ENCODE measurements at places on chromosomes 16 and 17. TPM values are rescaled to one million over a fixed set of nuclear protein-coding genes. Genes with fewer than 3 reads are reported as not detected.

DNA sequence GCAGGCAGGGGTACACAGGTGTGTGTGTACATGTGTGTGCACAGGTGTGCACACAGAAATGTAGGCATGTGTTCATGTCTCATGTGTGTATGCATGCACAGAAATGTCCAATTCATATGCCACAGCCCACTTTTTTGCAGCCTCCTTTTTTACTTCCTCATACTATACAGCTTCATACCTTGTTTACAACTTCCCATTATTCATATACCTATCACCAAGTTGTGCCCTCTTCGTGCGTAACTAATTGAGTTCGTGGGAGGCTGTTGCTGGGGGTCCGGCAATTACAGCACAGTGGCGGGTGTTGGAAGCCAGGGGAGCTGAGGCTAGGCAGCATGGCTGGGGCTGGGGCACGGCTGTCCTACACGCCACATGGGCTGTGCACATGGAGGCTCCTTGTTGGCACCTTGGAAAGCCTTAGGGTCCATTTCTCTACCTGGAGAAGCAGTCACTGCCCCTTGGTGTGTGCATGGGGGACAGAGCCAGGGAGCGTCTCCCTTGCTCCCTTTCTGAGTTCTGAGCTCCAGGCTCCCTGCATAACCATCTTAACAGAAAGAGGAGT is 266.7 kb downstream of the ENGASE start:
- H3K4me3 ChIP-seq = peak overlapping the region; percentile 80
- no peaks in the 10 kb centered on the region for H3K27me3 ChIP-seq
- H3K36me3 ChIP-seq = no peaks in the 10 kb centered on the region
- H3K4me1 ChIP-seq = peaks cover 51% of the 10 kb centered on the region
- peak overlapping the region; percentile 97 for H3K27ac ChIP-seq
- DNase-seq = no peak

DNA sequence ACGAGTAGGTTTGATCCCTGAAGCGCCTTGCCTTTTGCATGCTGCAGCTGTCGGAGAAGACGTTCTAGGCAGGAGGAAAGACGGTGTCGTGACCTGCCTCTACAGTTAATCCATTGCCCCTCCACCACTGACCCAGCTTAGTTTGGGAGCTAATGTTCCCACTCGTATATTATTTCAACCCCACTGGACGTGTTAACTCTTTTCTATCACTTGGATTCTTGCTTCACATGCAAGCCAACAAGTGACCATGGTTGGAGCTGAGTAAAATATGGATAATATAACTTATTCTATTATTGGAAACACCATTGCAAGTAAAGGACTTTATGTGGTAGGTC is 681 bp downstream of the CALCOCO2 start:
- peaks cover 47% of the 10 kb centered on the region for H3K4me1 ChIP-seq
- H3K36me3 ChIP-seq = peaks cover 5% of the 10 kb centered on the region
- no peaks in the 10 kb centered on the region for H3K27me3 ChIP-seq
- H3K27ac ChIP-seq = peak overlapping the region; percentile 79
- H3K4me3 ChIP-seq = peak overlapping the region; percentile 99
- no peak for DNase-seq

DNA sequence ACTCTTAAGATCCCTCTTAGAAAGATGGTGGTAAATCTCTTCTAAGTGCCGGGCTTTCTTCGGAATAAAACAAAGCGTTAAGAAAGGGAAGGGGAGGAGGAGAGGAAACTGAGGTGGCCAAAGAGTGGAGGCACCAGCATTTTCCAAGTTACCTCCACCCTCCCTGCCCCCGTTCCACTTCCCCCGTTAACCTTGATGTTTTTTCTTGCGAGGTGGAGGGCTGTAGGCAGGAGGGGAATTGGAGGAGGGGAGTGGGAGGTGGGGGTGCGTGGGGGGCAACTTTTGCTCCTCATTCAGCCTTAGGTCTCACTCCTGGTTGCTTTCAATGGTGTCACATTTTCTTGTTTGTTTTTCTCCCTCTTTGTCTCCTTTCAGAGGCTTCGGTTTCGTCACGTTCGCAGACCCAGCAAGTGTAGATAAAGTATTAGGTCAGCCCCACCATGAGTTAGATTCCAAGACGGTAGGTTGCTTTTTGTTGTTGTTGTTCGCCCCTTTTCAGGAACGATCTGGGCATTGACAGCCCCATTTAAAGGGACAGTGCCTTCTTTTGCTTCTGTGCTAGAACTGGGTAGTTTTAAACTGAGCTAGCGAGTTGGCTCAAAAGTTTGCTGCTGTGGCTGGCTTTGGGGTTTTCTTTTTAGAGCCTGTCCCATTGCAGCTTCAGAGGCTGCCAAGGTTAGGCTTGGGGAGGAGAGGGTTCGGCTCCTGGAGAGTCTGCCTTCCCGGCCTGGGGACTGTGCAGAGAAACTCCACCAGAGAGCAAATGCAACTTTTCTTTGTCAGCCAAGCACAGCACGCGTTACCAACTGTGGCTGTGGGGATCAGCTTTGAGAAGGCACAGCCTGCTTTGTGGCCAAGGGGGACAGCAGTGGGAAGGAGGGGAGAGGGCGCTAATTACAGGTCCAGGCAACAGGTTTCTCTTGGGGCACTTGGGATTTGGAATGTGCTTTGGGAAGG is 1.9 kb downstream of the MSI2 start:
- no peak for DNase-seq
- no peaks in the 10 kb centered on the region for H3K27me3 ChIP-seq
- peak overlapping the region; percentile 88 for H3K27ac ChIP-seq

TLCD2 gene
- 0.04 TPM for total RNA-seq

UNC13D gene
- 90.4 TPM for total RNA-seq

C1QBP gene
- 177 TPM for total RNA-seq

- no peak overlapping the region for H3K27ac ChIP-seq
- peaks cover 9% of the 10 kb centered on the region for H3K4me1 ChIP-seq
- no peak for DNase-seq
- peaks cover 14% of the 10 kb centered on the region for H3K27me3 ChIP-seq
- no peaks in the 10 kb centered on the region for H3K36me3 ChIP-seq
- H3K4me3 ChIP-seq = no peak overlapping the region
Measured at GRCh38 chr17:10842658-10843057, 4.8 kb upstream of the PIRT start.

DNA sequence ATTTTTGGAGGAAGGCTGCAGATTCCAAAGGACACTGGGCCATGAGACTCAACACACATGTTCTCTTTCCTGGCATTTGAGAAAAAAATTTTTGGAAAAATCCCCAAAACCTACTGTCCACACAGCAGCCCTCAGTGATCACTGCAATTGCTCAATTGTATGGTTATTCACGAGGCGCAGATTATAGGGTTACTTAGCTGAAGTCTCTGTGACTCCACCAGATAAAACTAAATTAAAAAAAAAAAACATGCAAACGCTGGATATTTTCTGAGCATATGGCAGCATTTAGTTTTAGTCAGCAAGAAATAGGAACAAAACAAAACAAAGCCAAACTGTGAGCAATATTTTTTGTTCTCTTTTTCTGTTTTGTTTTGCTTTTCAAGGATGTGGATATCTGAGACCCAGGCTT is 83.8 kb upstream of the FAM20A start:
- no peak for DNase-seq
- H3K27ac ChIP-seq = no peak overlapping the region
- H3K36me3 ChIP-seq = no peaks in the 10 kb centered on the region
- no peaks in the 10 kb centered on the region for H3K4me1 ChIP-seq

- DNase-seq = no peak
- H3K27ac ChIP-seq = no peak overlapping the region
- H3K36me3 ChIP-seq = peaks cover 52% of the 10 kb centered on the region
- no peak overlapping the region for H3K4me3 ChIP-seq
Measured at GRCh38 chr16:14475370-14476139, 154.5 kb downstream of the PARN start.

- no peak overlapping the region for H3K27ac ChIP-seq
- H3K4me3 ChIP-seq = no peak overlapping the region
- DNase-seq = no peak
- H3K4me1 ChIP-seq = no peaks in the 10 kb centered on the region
- no peaks in the 10 kb centered on the region for H3K36me3 ChIP-seq
Measured at GRCh38 chr17:4588898-4589625, 4.7 kb downstream of the SMTNL2 start.

GRCh38 chr17:8052256-8053252 is 13.7 kb downstream of the ALOX15B start:
- H3K36me3 ChIP-seq = no peaks in the 10 kb centered on the region
- H3K4me1 ChIP-seq = peaks cover 22% of the 10 kb centered on the region
- no peak overlapping the region for H3K4me3 ChIP-seq
- no peaks in the 10 kb centered on the region for H3K27me3 ChIP-seq

GRCh38 chr17:67157732-67158639 is 87.0 kb downstream of the HELZ start:
- no peaks in the 10 kb centered on the region for H3K4me1 ChIP-seq
- no peak overlapping the region for H3K4me3 ChIP-seq
- no peak for DNase-seq
- peaks cover 56% of the 10 kb centered on the region for H3K36me3 ChIP-seq

GRCh38 chr17:59165933-59166342 is 10.4 kb downstream of the PRR11 start:
- peak overlapping the region; percentile 48 for H3K4me3 ChIP-seq
- peak overlapping the region; percentile 80 for H3K27ac ChIP-seq
- DNase-seq = no peak
- no peaks in the 10 kb centered on the region for H3K27me3 ChIP-seq
- peaks cover 13% of the 10 kb centered on the region for H3K4me1 ChIP-seq
- H3K36me3 ChIP-seq = no peaks in the 10 kb centered on the region

GRCh38 chr16:28063591-28064061 is at the start of gene GSG1L:
Gene GSG1L (minus strand): TSS chr16:28063714. CDS start chr16:28063424, 290 bp downstream.
- peaks cover 47% of the 10 kb centered on the region for H3K27me3 ChIP-seq
- H3K36me3 ChIP-seq = no peaks in the 10 kb centered on the region
- no peak within 1 kb of the TSS for H3K4me3 ChIP-seq
- peaks cover 1% of the 10 kb centered on the region for H3K4me1 ChIP-seq
- DNase-seq = no peak

GRCh38 chr16:15647294-15648014 is 2.6 kb upstream of the NDE1 start:
- no peaks in the 10 kb centered on the region for H3K27me3 ChIP-seq
- peak overlapping the region; percentile 15 for H3K4me3 ChIP-seq
- no peak for DNase-seq

DNA sequence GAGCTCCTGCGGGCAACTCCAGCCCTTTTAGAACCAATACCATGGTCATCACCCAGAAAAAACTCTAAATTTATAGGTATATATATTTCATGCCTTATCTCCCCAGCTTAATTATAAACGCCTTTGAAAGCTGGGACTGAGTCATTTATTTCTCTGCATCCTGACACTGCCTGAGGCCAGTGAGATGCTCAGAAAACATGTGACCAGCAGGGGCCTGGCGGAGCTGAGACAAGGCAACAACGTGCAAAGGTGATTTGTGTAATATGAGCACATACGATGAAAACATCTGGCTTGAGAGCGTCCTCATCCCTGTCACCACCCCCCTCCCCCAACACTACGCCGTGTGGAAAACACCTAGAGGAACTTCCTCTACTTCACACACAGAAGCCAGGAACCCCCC is 22.7 kb downstream of the NXN start:
- no peak overlapping the region for H3K4me3 ChIP-seq
- DNase-seq = no peak
- no peak overlapping the region for H3K27ac ChIP-seq
- H3K36me3 ChIP-seq = no peaks in the 10 kb centered on the region
- H3K27me3 ChIP-seq = peaks cover 9% of the 10 kb centered on the region

DNA sequence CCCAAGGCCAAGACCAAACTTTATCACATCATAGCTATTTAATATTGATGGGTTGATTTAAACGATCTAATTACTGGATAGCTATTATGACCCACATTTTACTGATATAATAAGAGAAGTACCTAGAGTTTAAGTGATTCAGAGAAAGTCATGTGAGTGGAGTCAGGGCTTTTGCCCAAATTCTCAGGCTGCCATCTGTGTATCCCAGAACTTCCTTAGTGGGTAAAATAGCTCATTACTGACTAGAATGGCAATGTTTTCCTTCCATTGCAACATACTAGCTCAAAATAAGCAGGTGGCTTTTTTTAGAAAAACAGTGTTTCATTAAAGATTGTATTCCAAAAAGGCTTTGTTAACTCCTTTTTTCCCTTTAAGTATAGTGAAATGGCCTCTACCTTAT is 113.9 kb upstream of the MAF start:
- no peaks in the 10 kb centered on the region for H3K36me3 ChIP-seq
- no peaks in the 10 kb centered on the region for H3K4me1 ChIP-seq
- no peak overlapping the region for H3K4me3 ChIP-seq
- DNase-seq = no peak
- H3K27ac ChIP-seq = no peak overlapping the region

HOXB6 gene
- total RNA-seq = not detected

DNA sequence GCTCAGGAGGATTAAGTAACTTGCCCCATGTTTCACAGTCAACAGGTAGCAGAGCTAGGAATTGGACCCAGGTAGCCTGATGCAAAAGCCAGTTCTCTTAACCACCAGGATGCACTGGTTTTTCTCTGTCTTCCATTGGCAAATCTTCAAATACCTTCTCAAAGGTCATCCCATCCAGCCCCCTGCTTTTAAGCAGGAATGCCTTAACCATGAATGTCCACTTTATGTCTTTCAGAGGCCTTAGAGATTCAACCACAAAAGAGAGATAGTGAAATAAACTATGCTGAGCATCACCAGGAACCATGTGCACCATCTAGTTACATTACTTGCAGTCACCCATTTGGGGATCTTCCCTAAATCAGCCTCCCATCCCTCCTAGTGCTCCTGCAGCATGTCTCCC is 94.3 kb downstream of the C17orf67 start:
- H3K27ac ChIP-seq = no peak overlapping the region
- DNase-seq = no peak
- H3K36me3 ChIP-seq = no peaks in the 10 kb centered on the region
- H3K27me3 ChIP-seq = peaks cover 8% of the 10 kb centered on the region
- no peak overlapping the region for H3K4me3 ChIP-seq

PTX4 gene
- not detected for total RNA-seq

GRCh38 chr16:79468121-79468552 is 132.4 kb downstream of the MAF start:
- H3K4me3 ChIP-seq = no peak overlapping the region
- no peaks in the 10 kb centered on the region for H3K36me3 ChIP-seq
- no peak overlapping the region for H3K27ac ChIP-seq
- DNase-seq = no peak
- no peaks in the 10 kb centered on the region for H3K4me1 ChIP-seq

NOXO1 gene
- 0.37 TPM for total RNA-seq

- H3K4me1 ChIP-seq = peaks cover 25% of the 10 kb centered on the region
- H3K4me3 ChIP-seq = peak overlapping the region; percentile 59
- no peaks in the 10 kb centered on the region for H3K27me3 ChIP-seq
- peaks cover 42% of the 10 kb centered on the region for H3K36me3 ChIP-seq
- DNase-seq = no peak
Measured at GRCh38 chr17:1577182-1577581, 14.6 kb upstream of the PITPNA start.

SYNGR3 gene
- 11.3 TPM for total RNA-seq

- H3K27ac ChIP-seq = no peak overlapping the region
- no peak for DNase-seq
- peaks cover 59% of the 10 kb centered on the region for H3K27me3 ChIP-seq
- no peak overlapping the region for H3K4me3 ChIP-seq
- peaks cover 7% of the 10 kb centered on the region for H3K4me1 ChIP-seq
- no peaks in the 10 kb centered on the region for H3K36me3 ChIP-seq
Measured at GRCh38 chr17:50569592-50569991, 9.1 kb downstream of the CACNA1G start.

MT1G gene
- total RNA-seq = not detected

SCNN1B gene
- total RNA-seq = not detected

- DNase-seq = no peak
- H3K4me3 ChIP-seq = peak overlapping the region; percentile 99
- H3K27me3 ChIP-seq = no peaks in the 10 kb centered on the region
- peaks cover 43% of the 10 kb centered on the region for H3K4me1 ChIP-seq
- peak overlapping the region; percentile 98 for H3K27ac ChIP-seq
Measured at GRCh38 chr17:16439811-16440351, 24.5 kb downstream of the TRPV2 start.

CES1 gene
- not detected for total RNA-seq

Measured in activated B cell treated with CpG ODN at 0.5 μM for 24 hours (primary cell).